ENCODE measurements at places on chromosomes 7 and 10.

- no peak for DNase-seq
Observed at GRCh38 chr7:155191137-155191536, 106.5 kb upstream of the INSIG1 start.

GRCh38 chr7:154380771-154381170, 328.6 kb downstream of the DPP6 start:
- no peak for DNase-seq

- peak; percentile 24 for DNase-seq
Observed at GRCh38 chr7:143362131-143363015, at the start of gene FAM131B. TSS of gene FAM131B (minus strand) at chr7:143362713. CDS start at chr7:143362603, 110 bp downstream.

DNA sequence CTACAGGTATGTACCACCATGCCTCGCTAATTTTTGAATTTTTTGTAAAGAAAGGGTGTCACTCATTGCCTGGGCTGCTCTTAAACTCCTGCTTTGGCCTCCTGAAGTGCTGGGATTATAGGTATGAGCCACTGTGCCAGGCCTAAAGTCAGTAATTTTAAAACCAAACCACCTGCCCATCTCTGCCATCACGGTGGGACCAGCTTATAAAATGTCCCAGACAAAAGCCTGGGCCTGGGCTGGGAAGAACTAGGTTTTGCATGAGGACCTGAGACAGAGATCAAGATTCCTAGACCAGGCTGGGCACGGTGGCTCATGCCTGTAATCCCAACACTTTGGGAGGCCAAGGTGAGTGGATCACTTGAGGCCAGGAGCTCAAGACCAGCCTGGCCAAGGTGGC, 395.6 kb downstream of the CALN1 start:
- no peak for DNase-seq

GRCh38 chr7:4659551-4660286, 22.4 kb upstream of the FOXK1 start:
- no peak for DNase-seq

DNA sequence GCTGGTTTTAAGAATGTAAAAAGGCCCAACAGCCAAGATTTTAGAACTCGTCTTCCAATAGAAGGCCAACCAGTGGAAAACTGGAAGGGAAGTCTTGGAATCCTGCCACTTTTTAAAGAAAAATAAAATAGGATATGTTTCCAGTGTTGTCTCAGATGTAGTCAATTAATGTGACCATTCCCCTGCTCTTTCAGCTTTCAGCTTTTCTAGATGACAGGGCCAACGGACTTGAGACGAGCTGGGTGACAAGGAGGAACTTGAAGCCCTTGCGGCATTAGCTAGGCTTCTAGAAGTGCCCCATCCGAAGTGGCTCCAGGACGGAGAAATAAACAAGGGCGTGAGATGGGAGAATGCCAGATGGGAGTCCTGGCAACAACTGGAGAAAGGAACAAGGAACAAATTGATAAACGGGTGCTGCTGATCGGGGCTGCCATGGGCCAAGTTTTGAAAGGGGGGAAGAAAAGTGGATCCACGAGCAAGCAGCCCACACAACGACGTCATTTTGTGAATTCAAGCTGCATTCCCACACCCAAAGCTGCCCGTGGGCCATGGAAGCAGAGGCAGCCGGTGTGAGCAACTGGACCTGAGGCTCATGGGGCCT, 42.3 kb downstream of the CTBP2 start:
- DNase-seq = no peak

DNA sequence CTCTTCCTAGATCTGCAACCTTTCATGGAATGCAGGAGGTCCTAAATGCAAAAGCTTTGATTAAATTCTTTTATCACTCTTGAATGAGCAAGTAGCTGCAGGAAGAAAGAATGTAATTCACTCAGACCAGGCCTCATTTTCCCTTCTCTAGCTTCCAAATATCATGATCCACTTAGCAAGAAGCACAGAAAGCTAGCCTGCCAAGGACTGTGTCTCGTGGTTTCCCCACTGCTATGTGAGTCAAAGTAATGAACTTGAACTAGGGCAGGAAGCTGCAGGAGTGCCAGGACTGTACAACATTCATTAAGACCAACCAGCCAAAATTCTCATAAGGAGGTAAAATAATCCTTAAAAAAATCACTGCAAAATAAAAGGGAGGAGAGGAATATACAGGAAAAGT, 379.2 kb downstream of the CALN1 start:
- DNase-seq = no peak

DNA sequence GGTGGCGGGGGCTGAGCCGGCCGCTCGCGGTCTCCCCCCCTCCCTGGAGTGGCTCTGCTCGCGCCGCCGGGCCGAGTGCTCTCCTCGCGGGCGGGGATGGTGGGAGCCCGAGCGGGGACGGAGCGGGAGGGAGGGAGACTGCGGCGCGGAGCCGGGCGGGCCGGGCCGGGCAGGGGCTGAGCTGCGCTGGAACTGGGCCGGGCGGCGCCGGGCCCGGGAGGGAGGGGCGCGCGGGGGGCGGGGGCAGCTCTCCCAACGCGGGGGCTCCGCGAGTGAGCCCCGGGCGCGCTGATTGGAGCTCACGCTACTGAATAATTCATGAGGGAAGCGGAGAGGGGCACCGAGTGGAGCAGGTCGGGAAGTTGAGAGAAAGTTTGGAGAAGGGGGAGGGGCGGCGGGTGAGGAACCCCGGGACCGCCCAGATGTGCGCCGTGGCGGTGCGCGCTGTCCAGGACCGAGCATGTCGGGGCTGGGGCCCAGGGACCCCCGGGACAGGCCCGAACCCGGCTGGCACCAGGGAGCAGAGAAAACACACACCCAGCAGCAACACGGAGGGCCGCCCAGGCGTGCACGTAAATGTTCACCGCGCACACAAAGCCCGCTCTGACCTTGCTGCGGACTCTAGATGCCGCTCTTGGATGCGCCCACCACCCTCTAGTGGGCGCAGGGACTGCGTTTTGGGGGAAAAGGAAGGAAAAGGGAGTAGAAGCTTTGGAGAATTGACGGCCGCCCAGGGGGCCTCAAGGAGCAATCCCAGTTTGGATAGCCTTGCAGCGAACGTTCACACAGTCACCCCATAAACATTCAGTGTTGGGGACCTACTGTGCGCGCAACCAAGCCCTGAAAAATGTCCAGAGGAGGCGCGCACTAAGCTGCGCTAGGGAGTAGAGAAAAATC, at the start of gene EPHB4:
TSS of gene EPHB4 (minus strand) at position 194 of the 897 bp plus-strand sequence. CDS start 493 bp downstream, outside the sequence.
- DNase-seq = no peak

DNA sequence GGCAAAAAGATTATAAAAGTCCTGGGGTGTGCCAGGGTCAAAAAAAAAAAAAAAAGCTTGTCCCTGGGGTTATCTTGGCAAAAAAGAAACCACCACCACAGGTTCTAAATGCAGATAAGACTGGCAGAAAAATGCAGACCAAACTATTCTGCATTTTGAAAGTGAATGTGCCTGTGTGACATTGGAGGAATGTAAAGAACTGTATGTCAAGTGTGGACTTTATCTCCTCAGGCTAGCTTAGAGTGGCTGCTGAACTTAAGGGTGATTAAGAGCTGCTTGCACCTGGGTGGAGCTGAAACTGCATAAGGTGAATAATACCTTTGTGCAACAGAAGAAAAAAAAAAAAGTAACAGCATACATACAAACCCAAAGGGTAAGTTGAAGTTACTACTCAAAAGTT, 1.3 kb upstream of the NAPEPLD start:
- DNase-seq = no peak

- DNase-seq = no peak
Observed at GRCh38 chr10:86803156-86803555, 46.7 kb downstream of the BMPR1A start.

DNA sequence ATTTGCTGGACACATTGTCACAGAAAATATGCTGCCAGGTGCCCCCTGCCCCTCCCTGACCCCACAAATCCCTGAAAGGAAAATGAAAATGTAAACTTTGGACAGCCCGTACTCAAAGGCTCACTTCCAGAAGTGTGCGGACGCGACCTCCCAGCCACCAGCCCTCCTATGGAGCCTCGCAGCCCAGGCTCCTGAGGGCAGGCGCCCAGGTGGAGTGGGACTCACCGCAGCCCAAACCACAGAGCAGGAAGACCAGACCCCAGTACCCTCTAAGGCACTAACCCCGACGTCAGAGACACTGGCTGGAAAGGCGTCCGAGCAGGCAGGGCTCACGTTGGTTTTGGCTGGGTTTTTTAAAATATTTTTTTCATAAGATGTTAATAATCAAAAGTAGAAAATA, 57.3 kb downstream of the CSGALNACT2 start:
- no peak for DNase-seq

GRCh38 chr7:76300166-76300731, 2.2 kb upstream of the HSPB1 start:
- no peak for DNase-seq

DNA sequence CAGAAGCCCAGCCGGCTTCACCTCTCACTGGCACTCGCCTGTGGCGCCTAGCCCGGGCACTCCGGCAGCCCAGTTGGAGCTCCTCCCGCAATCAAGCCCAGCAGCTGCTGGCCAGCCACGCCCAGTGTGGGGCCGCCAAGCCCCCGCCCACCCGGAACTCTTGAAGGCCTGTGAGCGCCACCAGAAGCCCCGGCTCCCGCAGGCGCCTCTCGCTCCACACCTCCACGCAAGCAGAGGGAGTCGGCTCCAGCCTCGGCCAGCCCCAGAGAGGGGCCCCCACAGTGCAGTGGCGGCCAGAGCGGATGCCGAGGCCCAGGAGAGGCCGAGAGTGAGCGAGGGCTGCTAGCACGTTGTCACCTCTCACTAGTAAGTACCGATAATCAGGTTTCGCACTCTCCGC, 240.7 kb downstream of the TFEC start:
- no peak for DNase-seq

- DNase-seq = no peak
Observed at GRCh38 chr7:101560856-101561255, 68.2 kb downstream of the MYL10 start.

GRCh38 chr10:101021239-101021638, 9.7 kb downstream of the PDZD7 start:
- DNase-seq = no peak

DNA sequence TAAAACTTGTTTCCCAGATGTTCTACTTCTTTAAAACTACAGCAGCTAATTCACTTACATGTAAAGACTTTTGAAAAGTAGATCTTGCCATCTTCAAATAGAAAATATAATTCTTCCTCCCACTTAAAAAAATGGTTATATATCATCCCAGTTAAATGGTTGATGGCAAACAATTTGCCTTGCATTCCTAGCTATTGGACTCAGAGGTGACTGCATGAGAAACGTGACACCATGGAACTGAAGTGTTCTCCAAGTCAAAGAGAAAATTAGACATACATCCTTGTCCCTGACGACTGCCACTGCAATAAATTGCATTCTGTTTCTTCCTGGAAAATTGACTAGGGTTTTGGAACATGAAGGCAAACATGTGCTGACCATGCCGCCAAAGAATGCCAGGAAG, 95.0 kb upstream of the POM121L12 start:
- no peak for DNase-seq

DNA sequence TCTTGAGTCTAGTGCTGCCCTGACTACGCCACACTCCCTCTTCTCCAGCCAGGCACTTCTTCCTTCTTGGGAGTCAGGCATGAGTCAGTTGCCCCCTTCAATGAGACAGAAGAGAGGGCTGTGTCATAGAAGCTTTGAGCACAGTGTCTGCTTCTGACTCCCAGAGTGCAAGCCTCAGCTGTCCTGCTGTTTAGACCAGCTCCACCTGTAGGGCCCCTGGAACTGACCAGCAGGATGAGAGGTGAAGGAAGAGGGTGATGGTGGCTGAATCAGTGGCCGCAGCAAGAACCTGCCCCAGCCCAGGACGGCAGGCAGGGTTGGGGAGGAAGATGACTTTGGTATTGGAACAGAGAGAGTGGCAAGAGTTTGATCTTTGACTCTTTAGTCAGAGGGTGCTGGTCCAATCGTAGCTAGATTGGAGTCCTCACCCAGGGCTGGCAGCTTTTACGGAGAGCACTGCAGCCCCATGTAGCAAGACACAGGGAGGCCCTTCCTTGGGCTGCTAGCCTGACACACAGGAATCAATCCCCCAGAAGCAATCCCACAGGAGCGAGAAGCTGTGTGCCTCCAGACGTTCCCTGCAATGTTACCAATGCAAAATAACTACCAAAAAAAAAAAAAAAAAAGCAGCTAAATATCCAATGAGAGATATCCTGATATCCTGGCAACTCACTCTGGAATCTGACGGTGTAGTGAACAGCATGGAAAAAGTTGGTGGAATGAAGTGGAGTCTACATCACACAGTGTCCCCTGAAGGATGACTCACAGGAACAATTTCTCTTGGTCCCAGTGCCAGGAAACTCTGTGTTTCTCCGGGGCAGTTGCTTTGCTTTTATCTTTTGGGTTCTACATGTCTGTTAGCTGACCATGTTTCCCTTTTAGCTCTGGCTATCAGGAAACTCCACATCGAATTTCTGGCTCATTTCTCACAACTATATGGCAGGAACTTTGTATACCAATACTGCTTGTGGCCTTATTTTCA, 6.9 kb downstream of the C10orf62 start:
- DNase-seq = no peak

GRCh38 chr7:96310110-96310509, 11.8 kb downstream of the SLC25A13 start:
- no peak for DNase-seq

DNA sequence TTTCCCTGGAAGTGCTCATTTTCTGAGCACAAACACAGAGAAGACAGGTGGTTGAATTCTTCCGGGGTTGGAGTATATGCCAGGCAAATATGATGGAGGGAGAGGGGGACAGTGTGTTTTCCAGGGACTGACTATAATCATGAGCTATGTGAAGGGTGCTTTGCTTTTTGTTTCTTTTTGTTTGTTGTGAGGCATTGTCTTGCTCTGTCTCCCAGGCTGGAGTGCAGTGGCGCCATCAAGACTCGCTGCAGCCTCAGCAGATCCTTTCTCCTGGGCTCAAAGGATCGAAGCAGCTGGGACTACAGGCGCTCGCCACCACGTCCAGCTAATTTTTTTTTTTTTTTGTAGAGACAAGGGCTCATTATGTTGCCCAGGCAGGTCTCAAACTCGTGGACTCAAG, 47.3 kb upstream of the CPN1 start:
- DNase-seq = no peak

DNA sequence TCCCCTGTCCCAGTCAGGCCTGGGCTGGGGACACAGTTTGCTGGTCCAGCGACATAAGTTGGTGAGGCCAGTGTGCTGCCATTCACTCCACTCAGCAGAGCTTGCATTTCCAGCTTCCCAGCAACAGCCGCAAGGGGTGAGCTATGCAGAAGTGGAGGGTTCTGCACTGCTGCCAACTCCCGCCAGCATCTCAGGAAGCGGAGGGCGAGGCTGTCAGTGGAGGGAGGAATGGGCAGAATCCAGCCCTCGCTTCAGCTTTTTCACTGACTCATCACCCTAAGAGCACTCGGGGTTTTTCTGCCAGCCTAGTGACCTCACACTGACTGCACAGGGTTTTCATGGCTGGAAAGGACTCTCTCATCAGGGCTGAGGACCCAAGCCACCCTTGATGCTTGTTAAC, 625.1 kb upstream of the MKI67 start:
- DNase-seq = no peak

GRCh38 chr10:77877441-77878344, 48.9 kb downstream of the DLG5 start:
- DNase-seq = peak; percentile 10

GRCh38 chr10:19168584-19168983, 120.0 kb downstream of the MALRD1 start:
- no peak for DNase-seq

DNA sequence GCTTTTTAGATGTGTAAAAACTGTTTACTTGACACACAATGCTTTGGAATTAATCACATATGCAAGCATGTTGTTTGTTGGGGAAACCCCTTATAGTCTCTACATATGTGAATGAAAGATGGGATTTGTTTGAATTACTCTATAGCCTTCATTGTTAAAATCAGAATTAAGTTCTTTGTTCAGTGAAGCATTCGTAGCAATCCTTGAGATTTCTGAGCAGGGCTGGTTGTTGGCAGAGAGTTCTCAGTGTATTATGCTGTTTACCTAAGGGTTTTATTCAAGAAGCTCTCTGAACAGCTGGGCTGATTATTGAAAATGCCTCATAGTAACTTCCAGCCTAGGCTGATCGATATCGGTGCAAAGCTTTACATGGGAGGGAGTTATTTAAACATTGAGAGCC, 190.9 kb downstream of the VTI1A start:
- DNase-seq = no peak
